ENCODE measurements at places on chromosomes 3 and 15.

- DNase-seq, result no peak
Measured at GRCh38 chr3:125322166-125322565, 53.0 kb downstream of the ZNF148 start.

DNA sequence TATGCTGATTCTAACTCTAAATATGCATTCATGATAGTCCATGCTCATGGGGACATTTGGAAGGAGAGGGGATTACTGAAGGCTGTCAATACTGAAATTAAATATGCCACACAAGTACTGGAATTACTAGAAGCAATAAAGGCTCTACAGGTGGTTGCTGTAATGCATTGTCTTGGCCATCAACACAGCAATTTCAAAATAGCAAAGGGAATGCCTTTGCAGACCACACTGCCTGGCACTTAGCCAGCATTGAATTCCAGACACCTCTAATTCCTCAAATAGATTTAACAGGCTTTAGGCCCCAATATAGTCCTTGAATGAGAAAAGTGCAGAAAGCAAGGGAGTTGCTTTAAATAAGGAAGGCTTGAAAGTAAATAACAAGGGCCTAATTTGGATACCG, 115.8 kb upstream of the PLCL2 start:
- DNase-seq, result no peak

GRCh38 chr15:51799282-51800252, 29.9 kb upstream of the TMOD3 start:
- no peak for DNase-seq

- DNase-seq, result no peak
Measured at GRCh38 chr3:112170046-112170445, 37.0 kb upstream of the GCSAM start.

DNA sequence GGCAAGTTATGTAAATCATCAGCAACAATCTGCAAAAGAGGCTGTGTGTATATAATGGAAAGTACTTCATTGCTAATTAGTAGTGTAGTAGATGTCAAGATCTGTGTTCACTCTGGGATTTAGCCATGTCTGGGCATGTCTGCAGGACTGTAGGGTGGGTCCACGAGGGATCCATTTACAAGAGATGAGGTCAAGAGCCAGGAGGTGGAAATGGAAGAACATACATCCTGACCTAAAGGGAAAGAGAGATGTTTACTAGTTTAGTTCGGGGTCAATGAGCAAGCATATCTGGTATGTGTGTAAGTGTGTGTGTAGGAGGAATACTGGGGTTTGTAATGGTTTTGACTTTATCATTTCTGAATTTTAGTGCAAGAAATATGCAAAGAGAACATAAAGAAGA, 171.5 kb upstream of the NANOGP8 start:
- no peak for DNase-seq

DNA sequence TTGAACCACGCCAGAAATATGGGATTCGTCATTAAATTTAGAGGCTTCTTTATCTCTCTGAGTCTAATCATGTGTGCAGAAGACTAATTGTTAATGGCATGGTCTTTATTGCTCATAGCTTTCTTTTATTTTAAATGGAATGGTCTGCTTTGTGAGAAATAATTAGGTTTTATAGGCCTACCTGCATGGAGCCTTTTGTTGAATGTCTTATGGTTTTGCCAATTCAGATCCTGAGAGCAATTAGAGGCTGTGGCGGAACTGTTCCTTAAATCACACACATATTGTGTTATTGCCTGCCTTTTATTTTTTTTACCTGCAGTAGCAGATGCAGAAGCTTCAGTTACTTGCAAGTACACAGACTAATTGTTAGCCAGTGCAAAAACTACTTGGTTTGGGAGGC, 306.2 kb downstream of the NLGN1 start:
- no peak for DNase-seq

DNA sequence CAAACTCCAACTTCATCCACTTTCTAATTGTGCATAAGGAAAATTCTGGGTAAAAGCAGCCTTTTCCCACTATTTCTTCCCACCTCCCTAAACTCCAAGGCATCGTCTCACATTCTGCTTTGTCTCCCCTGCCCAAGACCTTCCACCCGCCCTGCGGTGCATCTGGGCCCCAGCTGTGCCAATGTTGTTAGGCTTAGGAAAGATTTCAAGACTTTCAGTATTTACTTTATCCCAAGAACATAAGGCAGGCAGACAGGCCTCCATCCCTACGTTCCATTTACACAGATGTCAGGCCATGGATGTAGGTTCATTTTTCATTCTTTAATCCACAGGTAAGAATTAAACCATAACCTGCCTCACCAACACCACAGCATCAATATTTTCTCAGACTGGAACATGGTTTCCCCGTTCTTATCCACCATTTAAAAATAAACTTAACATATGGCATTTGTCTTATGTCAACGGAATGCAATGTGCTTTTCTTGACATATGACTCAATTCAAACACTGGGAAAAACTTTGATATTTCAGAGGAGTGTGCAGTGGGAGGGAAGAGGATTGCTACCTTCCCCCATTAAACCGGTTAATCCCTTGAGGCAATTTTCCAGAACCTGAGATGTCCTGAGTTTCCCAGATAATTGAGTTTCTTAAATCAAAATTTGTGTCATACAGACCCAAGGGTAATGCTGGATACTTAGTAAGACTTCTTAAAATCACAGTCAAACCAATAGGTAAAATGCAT, 238.0 kb upstream of the LRIG1 start:
- DNase-seq, result no peak

DNA sequence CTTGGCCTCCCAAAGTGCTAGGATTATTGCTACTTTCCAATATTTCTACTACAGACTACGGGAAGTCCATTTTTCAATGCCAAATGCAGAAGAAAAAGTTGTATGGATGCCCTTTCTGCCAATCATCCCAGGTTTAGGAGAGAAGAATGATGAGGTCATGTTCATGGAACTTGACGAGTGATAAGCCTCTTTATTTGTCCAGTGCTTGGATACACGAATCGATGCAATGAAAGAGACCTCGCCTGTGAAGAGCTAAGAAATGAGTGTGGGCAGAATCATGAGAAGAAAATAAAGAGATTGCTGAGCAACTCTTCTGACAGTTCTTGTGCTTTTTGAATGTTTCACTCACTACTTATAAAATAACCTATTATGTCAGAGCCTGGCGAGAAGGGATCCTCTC, 996 bp upstream of the SLC28A1 start:
- DNase-seq, result no peak

DNA sequence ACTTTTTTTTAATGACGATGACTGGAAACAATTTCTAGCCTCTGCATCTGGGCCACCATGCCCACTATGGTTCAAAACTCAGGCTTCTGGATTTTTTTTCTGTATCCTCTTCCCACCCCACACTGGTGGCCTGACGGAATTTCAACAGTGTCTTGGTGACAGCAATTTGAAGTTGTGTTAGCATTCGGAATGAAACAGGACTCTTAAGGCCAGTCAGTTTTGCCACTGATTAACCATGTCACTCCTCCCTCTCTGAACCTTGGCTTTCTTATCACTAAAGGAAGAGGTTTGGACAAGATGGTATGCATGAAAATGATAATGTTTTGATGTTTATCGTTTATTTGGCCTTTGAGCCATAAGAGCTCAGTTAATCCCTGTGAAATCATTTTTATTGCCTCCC, 41.6 kb upstream of the BDH1 start:
- no peak for DNase-seq

GRCh38 chr15:72964135-72964534, 88.1 kb upstream of the NEO1 start:
- no peak for DNase-seq

- DNase-seq, result no peak
Measured at GRCh38 chr3:152899306-152899705, 64.4 kb downstream of the P2RY1 start.

DNA sequence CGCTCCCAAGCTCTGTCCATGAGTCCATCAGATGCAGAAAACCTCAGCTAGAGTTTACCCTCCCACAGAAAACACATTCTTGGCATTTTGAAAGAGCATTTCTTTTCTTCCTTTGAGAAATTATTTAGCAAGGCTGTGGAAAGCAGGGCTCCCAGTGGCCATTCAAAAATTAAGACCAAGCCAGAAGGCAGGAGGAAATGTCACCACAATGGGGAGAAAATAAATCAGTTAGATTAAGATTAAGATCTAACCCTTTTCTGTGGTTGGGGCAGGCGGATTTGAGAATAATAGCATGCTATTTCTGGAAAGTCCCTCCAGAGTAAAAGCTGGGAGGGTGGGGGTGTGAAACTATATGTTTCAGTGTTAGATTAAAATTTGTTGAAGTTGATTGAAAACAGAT, 20.2 kb downstream of the LRIG1 start:
- no peak for DNase-seq

DNA sequence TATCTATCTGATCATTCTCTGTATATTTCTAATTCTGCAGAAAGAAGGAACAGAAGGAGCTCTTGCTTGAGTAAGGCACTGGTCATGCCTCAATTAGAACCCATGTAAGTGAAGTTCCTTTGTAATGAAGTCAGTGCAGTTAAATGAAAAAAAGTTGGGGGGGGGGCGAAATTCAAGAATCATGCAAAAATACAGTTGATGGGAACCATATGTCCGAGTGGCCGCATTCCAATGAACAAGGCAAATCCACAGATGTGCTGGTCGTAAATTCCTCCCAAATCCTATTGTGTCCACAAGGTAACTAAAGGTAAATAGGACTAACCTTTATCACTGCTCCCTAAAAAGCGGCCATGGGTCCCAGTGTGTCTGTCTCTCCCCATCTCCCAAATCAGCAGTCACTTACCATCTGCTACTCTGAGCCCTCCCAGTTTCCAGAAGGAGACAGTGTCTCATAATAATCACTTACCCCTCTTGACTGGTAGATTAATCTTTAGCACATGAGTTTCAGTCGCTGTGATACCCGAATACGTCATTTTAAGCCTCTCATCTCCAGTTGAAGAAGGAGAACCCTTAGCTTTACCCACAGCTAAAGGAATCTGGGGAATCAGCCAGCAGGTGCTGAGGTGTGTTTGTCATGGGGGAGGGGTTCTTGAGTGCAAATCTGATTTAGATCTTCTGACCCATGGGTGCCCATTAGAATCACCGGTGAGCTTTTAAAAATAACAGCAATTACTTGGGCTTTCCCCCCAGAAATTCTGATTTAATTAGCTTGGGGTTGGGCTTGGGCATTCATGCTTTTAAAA, 56.3 kb upstream of the EPHB3 start:
- no peak for DNase-seq

GRCh38 chr3:190024912-190025311, 95.8 kb downstream of the P3H2 start:
- no peak for DNase-seq

DNA sequence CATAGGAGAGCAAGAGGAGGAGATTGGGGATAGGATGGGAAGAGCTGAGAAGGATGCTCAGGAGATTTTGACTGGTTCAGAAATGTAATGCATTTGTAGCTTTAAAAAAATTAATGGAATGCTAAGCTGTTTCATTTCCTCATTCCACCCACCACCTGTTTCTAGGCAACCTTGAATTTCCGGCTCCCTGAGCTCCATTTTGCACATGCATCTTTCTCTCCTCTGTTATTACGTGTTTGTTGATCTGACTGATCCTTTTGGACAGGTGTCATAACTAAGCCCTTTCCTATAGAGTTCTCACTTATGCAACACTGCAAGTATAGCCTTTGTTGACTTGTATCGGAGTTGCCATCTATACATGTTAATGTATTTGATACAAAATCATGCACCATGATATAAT, 4.3 kb downstream of the TMPRSS7 start:
- no peak for DNase-seq

DNA sequence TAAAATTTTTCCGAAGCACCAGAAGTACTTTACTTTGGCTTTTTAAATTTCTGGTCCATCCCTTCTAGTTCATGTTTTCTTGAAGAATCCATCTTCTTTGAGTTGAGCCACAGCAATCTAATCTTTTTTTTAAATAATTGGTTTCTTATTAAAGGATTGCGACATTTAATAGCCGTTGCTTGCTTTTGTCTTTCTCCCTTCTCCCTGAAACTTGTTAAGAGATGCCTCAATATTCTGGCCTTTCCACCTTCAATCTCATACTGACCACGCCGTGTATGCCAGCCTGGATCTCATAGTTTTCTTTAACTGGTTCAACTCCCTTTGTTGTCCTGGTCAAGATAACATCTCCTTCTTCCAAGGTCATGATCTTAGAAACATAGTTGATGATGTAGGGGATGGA, 18.4 kb upstream of the RPLP1 start:
- DNase-seq, result no peak

- no peak for DNase-seq
Measured at GRCh38 chr15:70101459-70102113, 3.9 kb upstream of the TLE3 start.

DNA sequence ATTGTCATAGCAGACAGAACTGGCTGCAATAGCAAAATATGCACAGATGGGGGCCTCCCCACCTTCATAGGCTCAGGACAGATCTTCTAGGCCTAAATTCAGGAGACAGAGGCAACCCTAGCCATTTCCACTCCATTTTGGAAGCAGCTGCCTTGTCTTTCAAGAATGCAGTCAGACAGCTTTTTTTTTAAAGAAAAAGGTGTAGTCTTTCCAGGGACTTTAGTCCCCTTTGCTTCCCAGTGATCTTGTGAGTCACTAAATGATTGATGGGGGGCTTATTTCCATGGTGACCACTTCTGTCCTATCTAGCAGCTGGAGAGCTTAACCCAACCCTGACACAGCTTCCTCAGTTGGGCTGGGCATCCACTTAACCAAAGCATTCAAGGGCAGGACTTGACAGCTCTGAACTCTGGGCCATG, 165.9 kb downstream of the TPRG1 start:
- DNase-seq, result no peak

GRCh38 chr3:130712718-130713423, 33.8 kb downstream of the PIK3R4 start:
- no peak for DNase-seq

DNA sequence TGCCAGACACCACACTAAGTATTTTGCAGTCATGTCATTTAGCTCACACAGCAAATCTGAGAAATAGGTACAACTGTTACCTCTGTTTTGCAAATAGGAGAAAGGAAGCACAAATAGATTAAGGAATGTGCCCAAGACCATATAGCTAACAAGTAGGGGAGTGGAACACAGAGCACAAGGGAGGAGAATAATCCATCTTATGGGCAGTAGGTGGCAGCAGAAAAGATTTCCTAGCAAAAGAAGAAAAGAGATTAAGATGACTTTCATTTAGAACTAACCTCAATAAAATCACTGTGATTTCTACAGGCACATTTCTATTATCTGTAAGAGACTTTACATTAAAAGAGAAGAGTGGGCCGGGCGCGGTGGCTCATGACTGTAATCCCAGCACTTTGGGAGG, 49.1 kb downstream of the NR1I2 start:
- no peak for DNase-seq

DNA sequence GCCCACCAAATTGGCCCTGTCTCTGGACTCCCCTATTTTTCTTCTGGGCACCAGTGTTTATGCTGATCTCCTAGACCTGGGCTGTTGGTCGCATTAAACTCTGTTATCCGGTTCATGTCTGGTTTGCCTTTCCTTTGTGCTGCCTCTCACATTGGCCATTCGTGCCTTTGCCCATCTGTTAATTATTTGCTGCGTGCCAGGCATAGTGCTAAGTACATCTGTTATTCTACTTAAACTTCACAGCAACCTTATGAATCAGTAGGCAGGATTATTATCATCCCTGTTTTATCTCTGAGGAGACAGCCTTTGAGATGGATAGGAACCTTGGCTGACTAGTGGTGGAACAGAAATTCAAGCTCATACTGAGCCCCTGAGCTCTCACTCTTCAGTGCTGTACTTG, 76.0 kb downstream of the THSD4 start:
- no peak for DNase-seq
